Psoas muscle (tissue), 8 donors: ENCODE measurements at places on chromosomes 5 and 9. TPM values are rescaled to one million over a fixed set of nuclear protein-coding genes. Genes with fewer than 3 reads are reported as not detected.

SARDH gene
- total RNA-seq = 1.4 TPM

ANKRD34B gene
- total RNA-seq = not detected

PTPN3 gene
- total RNA-seq = 8.8 TPM

GFRA3 gene
- total RNA-seq = 0.17 TPM

AK8 gene
- not detected for total RNA-seq

HSD17B4 gene
- total RNA-seq = 133 TPM

MLANA gene
- not detected for total RNA-seq

KCNN2 gene
- total RNA-seq = 2.9 TPM

BHMT2 gene
- 11.9 TPM for total RNA-seq

DNA sequence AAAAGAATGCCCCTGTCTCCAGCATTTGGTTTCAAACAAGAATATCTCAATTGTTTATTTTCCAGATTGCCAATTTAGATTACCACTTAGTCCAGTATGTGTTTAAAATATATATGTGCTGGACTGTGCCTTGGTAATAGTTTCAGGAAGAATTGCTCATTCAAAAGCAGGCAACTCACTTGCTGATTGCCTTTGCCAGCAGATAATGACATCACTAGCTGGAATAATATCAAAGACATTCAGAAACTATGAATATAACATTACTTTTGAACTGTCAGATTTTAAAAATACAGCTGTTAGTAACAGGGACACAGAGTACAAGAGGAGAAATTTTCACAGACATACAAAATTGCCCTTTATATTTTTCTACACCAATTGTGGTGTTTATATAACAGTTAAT, 96.0 kb upstream of the ITGA2 start:
- DNase-seq = no peak
- peaks cover 7% of the 10 kb centered on the region for H3K4me1 ChIP-seq
- H3K27me3 ChIP-seq = no peaks in the 10 kb centered on the region
- no peak overlapping the region for H3K27ac ChIP-seq
- H3K36me3 ChIP-seq = peaks cover 8% of the 10 kb centered on the region
- H3K4me3 ChIP-seq = no peak overlapping the region

GRCh38 chr9:22169243-22169642, 160.1 kb upstream of the CDKN2B start:
- H3K4me3 ChIP-seq = no peak overlapping the region
- H3K4me1 ChIP-seq = no peaks in the 10 kb centered on the region
- H3K36me3 ChIP-seq = no peaks in the 10 kb centered on the region
- no peak for DNase-seq
- H3K27ac ChIP-seq = no peak overlapping the region
- H3K27me3 ChIP-seq = no peaks in the 10 kb centered on the region

DNA sequence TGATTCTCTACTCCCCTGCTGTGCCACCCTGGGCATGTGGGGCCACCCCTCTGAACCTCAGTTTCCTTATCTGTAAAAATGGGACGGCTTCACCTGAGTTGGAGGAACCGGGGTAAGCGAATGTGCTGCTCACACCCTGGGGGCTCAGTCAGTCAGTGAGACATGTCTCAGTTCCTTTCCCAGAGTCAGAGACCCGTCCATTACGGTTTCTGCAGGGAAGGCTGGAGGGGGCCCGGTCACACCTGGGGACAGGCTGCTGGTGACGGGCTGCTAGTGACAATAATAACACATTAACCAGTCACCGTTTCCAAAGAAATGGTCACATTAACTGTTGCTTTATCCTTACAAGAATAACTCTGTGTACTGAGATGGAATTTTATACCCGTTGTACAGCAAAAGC, 282.4 kb downstream of the NSG2 start:
- H3K4me1 ChIP-seq = no peaks in the 10 kb centered on the region
- H3K27ac ChIP-seq = no peak overlapping the region
- H3K36me3 ChIP-seq = no peaks in the 10 kb centered on the region
- no peak overlapping the region for H3K4me3 ChIP-seq

- H3K4me1 ChIP-seq = peaks cover 22% of the 10 kb centered on the region
- no peak overlapping the region for H3K4me3 ChIP-seq
- H3K36me3 ChIP-seq = no peaks in the 10 kb centered on the region
- DNase-seq = no peak
- peaks cover 4% of the 10 kb centered on the region for H3K27me3 ChIP-seq
Observed at GRCh38 chr5:141945511-141946051, 12.4 kb downstream of the PCDH12 start.

- DNase-seq = no peak
- H3K4me3 ChIP-seq = peak overlapping the region; percentile 69
- no peaks in the 10 kb centered on the region for H3K36me3 ChIP-seq
- H3K27ac ChIP-seq = no peak overlapping the region
Observed at GRCh38 chr9:37036776-37037502, 2.9 kb upstream of the PAX5 start.

DNA sequence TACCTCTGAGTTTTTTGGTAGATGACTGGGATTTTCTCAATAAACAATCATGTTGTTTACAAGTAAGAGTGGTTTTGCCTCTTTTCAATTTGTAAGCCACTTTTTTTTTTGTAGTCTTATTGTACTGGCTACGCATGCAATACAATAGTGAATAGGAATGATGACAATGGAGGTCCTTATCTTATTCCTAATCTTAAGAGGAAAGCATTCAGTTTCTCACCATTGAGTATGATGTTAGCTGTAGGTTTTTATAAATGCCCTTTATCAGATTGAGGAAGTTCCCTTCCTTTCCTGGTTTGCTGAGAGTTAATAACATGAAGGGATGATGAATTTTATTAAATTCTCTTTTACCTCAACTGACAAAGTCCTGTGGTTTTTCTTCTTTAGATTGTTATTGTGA, 155.2 kb downstream of the ADAMTSL1 start:
- H3K36me3 ChIP-seq = no peaks in the 10 kb centered on the region
- H3K27ac ChIP-seq = no peak overlapping the region
- H3K4me1 ChIP-seq = no peaks in the 10 kb centered on the region
- H3K27me3 ChIP-seq = no peaks in the 10 kb centered on the region
- no peak for DNase-seq

DNA sequence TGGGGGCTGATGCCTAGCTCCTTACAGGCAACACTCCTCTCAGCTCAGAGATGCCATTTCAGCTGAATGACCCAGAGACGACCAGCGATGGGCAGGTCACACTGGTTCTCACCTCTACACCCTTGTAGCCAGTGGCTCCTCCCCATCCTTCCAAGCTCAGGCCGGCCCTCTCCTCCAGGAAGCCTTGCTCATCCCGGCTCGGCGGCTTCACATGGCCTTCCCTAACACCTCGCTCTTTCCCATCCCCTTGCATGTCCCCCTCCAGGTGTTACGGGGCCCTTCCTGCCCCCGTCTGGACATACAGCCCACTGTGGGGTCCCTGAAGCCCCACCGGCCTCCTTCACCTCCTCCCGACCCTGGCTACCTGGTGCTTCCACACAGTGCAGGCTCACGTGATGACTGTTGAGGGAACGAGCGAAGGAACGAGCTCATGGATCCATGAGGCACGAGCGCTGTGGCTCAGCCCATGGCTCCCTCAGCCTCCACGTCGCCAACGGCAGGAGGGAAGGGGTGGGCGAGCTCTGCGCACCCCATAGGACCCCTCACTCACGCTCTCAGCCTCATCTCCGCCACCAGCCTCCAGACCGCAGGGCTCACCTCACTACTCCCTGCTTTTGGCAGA, 45.7 kb downstream of the SARDH start:
- H3K36me3 ChIP-seq = no peaks in the 10 kb centered on the region
- H3K4me1 ChIP-seq = no peaks in the 10 kb centered on the region
- H3K27me3 ChIP-seq = no peaks in the 10 kb centered on the region
- DNase-seq = peak; percentile 29

DNA sequence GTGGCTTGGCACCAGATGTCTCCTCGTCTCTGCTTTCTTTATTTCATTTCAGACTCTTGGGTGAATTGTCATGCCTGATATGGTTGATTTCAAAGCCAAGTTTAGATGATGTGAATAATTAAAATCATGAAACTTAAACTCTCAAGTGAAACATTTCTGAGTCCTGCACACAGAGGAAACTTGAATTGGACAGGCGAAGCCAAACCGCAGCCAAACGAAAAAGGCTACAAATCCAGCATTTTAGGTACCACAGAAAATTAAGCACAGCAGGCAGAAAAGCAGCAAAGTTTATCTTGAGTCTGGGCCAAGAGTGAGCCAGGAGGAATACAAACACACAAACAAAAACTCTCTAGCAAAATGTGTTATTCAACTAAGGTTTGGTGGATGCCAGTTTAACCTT, 659.8 kb upstream of the KLF4 start:
- H3K36me3 ChIP-seq = no peaks in the 10 kb centered on the region
- H3K4me3 ChIP-seq = no peak overlapping the region
- no peak overlapping the region for H3K27ac ChIP-seq
- H3K27me3 ChIP-seq = no peaks in the 10 kb centered on the region
- H3K4me1 ChIP-seq = peaks cover 10% of the 10 kb centered on the region

GRCh38 chr9:134179595-134179917, 15.2 kb upstream of the RNU6ATAC start:
- no peaks in the 10 kb centered on the region for H3K36me3 ChIP-seq
- H3K4me1 ChIP-seq = peaks cover 11% of the 10 kb centered on the region
- no peak for DNase-seq
- no peak overlapping the region for H3K27ac ChIP-seq
- no peak overlapping the region for H3K4me3 ChIP-seq
- no peaks in the 10 kb centered on the region for H3K27me3 ChIP-seq

- no peak overlapping the region for H3K27ac ChIP-seq
- no peaks in the 10 kb centered on the region for H3K27me3 ChIP-seq
- no peak overlapping the region for H3K4me3 ChIP-seq
- H3K4me1 ChIP-seq = no peaks in the 10 kb centered on the region
- H3K36me3 ChIP-seq = no peaks in the 10 kb centered on the region
Observed at GRCh38 chr5:124420952-124421351, 325.5 kb downstream of the ZNF608 start.

GRCh38 chr9:126617823-126618165, 4.1 kb downstream of the LMX1B start:
- H3K4me1 ChIP-seq = peaks cover 5% of the 10 kb centered on the region
- H3K27ac ChIP-seq = no peak overlapping the region
- no peak for DNase-seq
- no peak overlapping the region for H3K4me3 ChIP-seq
- H3K27me3 ChIP-seq = peaks cover 3% of the 10 kb centered on the region
- no peaks in the 10 kb centered on the region for H3K36me3 ChIP-seq

GRCh38 chr9:4082948-4083347, 216.9 kb downstream of the GLIS3 start:
- H3K27me3 ChIP-seq = no peaks in the 10 kb centered on the region

DNA sequence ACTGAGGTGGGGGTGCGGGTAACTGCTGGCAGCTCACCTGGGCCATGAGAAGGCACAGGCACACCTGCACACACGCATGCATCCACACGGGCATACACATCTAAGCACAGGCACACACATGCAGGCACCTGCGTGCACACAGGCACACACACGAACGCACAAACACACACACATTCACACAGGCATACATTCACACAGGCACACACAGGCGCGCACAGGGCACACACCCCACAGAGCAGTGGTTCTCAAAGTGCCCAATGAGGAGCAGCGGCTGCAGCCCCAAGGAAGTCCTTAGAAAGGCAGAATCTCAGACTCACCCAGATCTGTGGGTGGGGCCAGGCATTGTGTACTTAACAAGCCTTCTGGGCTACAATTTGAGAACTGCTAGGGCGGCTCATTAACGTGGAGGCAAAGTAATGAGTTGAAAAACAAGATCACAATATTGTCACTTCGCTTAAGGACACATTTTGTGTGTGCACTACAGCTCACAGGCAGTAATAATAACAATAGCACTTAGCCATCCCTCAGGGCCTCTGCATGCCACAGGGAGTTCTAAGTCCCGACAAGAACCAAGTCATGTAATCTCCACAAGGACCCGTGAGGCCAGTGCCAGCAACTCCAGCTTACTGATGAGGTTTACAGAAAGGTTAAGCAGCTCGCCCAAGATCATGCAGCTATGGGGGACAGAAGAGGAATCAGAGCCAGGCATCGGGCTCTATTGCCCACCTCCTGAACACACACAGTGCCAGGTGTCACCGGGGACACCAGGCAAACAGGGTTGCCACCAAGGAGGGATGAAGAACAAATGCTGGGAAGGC, 91.6 kb downstream of the ROR2 start:
- H3K27ac ChIP-seq = no peak overlapping the region
- H3K36me3 ChIP-seq = no peaks in the 10 kb centered on the region
- H3K4me1 ChIP-seq = no peaks in the 10 kb centered on the region
- no peak overlapping the region for H3K4me3 ChIP-seq

- no peak overlapping the region for H3K4me3 ChIP-seq
- H3K27ac ChIP-seq = no peak overlapping the region
- H3K36me3 ChIP-seq = no peaks in the 10 kb centered on the region
Observed at GRCh38 chr5:56302027-56302426, 68.9 kb upstream of the ANKRD55 start.

- H3K27me3 ChIP-seq = no peaks in the 10 kb centered on the region
- H3K27ac ChIP-seq = no peak overlapping the region
- no peak for DNase-seq
- no peaks in the 10 kb centered on the region for H3K36me3 ChIP-seq
Observed at GRCh38 chr9:134571326-134571931, 70.2 kb upstream of the COL5A1 start.

- H3K4me3 ChIP-seq = no peak overlapping the region
- H3K27me3 ChIP-seq = no peaks in the 10 kb centered on the region
- H3K36me3 ChIP-seq = no peaks in the 10 kb centered on the region
- no peak for DNase-seq
Observed at GRCh38 chr5:3349704-3350565, 245.7 kb upstream of the IRX1 start.

GRCh38 chr5:128572930-128573319, 34.9 kb upstream of the FBN2 start:
- H3K4me1 ChIP-seq = no peaks in the 10 kb centered on the region
- H3K27me3 ChIP-seq = no peaks in the 10 kb centered on the region
- no peak overlapping the region for H3K4me3 ChIP-seq
- no peak overlapping the region for H3K27ac ChIP-seq
- H3K36me3 ChIP-seq = no peaks in the 10 kb centered on the region

DNA sequence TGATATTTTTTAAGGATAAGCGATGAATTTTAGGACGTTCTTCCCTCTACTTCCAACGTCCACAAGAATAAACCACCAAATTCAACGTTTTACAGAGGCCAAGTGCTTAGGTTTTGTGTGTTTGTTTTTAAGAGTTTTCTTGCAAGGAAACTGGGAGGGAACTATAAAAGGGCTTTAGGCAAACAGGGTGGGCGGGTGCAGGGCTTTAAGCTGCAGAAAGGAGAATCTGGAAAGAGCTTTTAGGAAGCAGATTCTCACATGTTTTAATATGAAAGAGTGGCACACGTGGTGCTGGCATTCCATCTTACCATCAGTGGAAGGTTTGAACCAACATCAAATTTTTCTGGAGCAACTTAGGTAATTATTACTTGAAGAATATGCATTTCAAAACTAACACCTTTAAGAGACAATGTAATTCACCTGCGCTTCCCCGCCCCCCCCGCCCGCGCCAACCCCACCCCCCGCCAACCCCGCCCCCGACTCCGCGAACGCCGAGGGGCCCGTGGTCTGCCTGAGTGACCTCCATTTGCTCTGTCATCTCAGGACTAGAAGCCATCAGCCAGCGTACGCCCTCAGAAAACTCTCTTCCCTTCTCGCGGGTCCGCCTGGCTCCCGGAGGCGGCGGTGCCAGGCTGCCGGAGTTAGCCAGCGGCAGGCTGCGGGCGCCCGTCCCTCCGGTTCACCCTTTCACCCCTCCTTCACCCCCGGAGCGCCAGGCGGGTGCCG, 911 bp upstream of the PIK3R1 start:
- DNase-seq = no peak
- no peaks in the 10 kb centered on the region for H3K36me3 ChIP-seq
- peak overlapping the region; percentile 99 for H3K27ac ChIP-seq
- no peaks in the 10 kb centered on the region for H3K27me3 ChIP-seq

GRCh38 chr5:96372726-96373380, 60.2 kb downstream of the PCSK1 start:
- H3K36me3 ChIP-seq = no peaks in the 10 kb centered on the region
- no peak for DNase-seq
- H3K4me1 ChIP-seq = no peaks in the 10 kb centered on the region
- no peak overlapping the region for H3K27ac ChIP-seq
- no peaks in the 10 kb centered on the region for H3K27me3 ChIP-seq
